H1 (cell line): ENCODE measurements at places on chromosomes 4 and X. TPM values are rescaled to one million over a fixed set of nuclear protein-coding genes. Genes with fewer than 3 reads are reported as not detected.

BEND2 gene
- total RNA-seq, result not detected in 2 replicates

DNA sequence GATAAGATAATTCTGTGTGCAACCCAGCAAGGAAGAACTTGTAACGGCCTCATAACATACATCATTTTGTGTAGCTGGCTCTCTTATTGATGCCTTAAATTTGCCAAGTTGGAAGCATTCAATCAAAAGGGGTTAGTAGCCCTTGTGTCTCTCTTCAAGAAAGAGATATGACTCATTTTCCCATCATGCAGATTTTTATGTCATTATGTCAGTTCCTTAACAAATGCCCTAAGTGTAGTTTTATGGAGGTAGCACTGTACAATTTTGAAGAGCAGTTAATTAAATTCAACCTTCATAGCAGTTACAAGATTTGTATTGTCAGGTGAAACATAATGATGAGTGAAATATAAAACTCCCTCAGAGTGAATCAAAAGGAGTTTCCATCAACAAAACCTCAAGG, 215.6 kb downstream of the GRIA3 start:
- H3K27ac ChIP-seq, result no peak overlapping the region
- no peak overlapping the region for H3K4me3 ChIP-seq
- H3K4me1 ChIP-seq, result no peaks in the 10 kb centered on the region
- H3K27me3 ChIP-seq, result no peaks in the 10 kb centered on the region
- DNase-seq, result no peak

GRCh38 chrX:84690228-84690627, 188.0 kb upstream of the HDX start:
- H3K4me1 ChIP-seq, result no peaks in the 10 kb centered on the region
- no peaks in the 10 kb centered on the region for H3K36me3 ChIP-seq
- DNase-seq, result no peak
- H3K4me3 ChIP-seq, result no peak overlapping the region
- H3K27me3 ChIP-seq, result no peaks in the 10 kb centered on the region
- H3K27ac ChIP-seq, result no peak overlapping the region

GRCh38 chr4:110602061-110602460, 20.8 kb downstream of the PITX2 start:
- H3K4me3 ChIP-seq, result no peak overlapping the region
- no peak overlapping the region for H3K27ac ChIP-seq
- no peaks in the 10 kb centered on the region for H3K27me3 ChIP-seq
- no peaks in the 10 kb centered on the region for H3K4me1 ChIP-seq
- DNase-seq, result no peak

DNA sequence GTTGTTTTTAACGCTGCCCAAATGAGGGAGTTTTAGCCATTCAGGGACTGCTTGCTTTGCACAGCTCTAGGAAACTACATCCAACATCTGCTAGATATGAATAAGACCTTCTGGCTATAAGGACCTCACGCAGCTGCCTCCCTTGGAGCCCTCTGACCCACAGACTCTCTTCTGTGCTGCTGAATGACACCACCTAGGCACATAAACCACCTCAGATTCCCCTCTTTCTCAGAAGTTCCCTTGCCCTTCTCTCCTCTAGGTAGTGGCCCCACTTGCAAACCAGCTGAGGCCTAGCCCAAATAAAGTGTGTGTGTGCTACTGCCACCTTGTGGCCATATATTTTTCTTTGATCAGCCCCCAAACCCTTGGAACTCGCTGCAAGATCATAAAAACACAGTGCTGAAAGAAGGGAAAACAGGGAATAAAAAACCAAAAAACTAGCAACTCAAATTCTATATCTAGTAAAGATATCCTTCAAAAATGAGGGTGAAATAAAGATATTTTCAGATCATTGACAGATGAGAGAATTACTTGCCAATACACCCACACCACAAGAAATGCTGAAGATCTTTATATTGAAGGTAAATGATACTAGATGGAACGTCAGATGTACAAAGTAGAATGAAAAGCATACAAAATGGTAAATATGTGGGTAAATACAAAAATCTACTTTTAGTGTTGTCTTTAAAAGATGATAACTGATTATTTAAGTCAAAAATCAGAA, 265.9 kb downstream of the ADAMTS3 start:
- no peaks in the 10 kb centered on the region for H3K27me3 ChIP-seq
- DNase-seq, result peak; percentile 68
- H3K4me3 ChIP-seq, result no peak overlapping the region
- no peaks in the 10 kb centered on the region for H3K4me1 ChIP-seq
- H3K36me3 ChIP-seq, result no peaks in the 10 kb centered on the region
